ENCODE measurements at places on chromosomes 5 and 9. TPM values are rescaled to one million over a fixed set of nuclear protein-coding genes. Genes with fewer than 3 reads are reported as not detected.
A peak's percentile ranks its signal among the peaks of the same experiment; 100 is the strongest.

GRCh38 chr9:90720621-90721265, 78.1 kb upstream of the DIRAS2 start:
- no peak overlapping the region for H3K27ac ChIP-seq
- H3K36me3 ChIP-seq, result no peaks in the 10 kb centered on the region
- DNase-seq, result no peak
- no peaks in the 10 kb centered on the region for H3K4me1 ChIP-seq

GRCh38 chr5:120405923-120406322, 58.2 kb upstream of the PRR16 start:
- H3K36me3 ChIP-seq, result no peaks in the 10 kb centered on the region
- H3K27ac ChIP-seq, result peak overlapping the region; percentile 81
- H3K4me3 ChIP-seq, result no peak overlapping the region
- no peaks in the 10 kb centered on the region for H3K27me3 ChIP-seq
- peaks cover 22% of the 10 kb centered on the region for H3K4me1 ChIP-seq

DNA sequence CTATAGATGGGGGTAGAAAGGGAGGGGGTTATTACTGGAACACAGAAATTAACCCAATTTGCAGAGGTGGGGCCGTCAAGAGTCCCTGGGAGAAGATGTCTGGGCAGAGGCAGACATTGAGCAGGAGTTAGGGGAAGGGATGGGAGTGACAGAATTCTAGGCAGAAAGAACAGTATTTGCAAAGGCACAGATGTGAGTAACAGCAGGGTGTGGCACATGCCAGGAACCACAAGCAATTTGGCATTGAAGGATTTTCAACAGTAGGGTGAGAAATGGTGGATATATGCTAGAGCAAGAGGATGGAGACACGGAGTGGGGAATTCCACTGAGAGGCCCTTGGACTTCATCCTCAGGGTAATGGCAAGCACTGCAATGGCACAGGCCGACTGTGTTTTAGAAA, 71.6 kb upstream of the FRRS1L start:
- H3K4me3 ChIP-seq, result no peak overlapping the region
- H3K27ac ChIP-seq, result no peak overlapping the region
- H3K27me3 ChIP-seq, result no peaks in the 10 kb centered on the region
- 0 out of 2 replicates have a peak, but pooled peaks cover 3% of the 10 kb centered on the region for H3K4me1 ChIP-seq
- no peak for DNase-seq

DNA sequence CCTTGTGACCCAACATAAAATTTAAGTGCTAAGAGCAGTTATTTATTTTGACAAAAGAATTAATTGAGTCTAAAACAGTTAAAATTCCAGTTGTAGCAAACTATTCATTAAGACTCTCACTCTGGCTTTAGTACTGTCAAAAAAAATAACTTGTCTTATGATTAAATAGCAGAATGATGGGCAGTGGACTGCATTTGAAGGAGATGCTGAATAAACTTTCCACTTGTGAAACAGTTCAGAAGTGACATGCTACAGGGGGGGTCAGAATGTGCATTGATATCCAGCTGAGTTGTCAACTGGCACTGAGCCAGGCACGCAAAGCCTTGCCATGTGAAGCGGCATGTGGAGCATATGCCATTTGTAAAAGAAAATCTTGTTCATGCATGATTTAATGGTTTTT, 76.0 kb downstream of the FCHO2 start:
- H3K27me3 ChIP-seq, result no peaks in the 10 kb centered on the region
- H3K4me1 ChIP-seq, result peaks cover 20% of the 10 kb centered on the region
- peak; percentile 80 for DNase-seq
- no peak overlapping the region for H3K4me3 ChIP-seq

- H3K27ac ChIP-seq, result no peak within 1 kb of the TSS
- no peaks in the 10 kb centered on the region for H3K27me3 ChIP-seq
- H3K4me1 ChIP-seq, result no peaks in the 10 kb centered on the region
- no peak within 1 kb of the TSS for H3K4me3 ChIP-seq
These were observed at the start of gene PCDHB6 for GRCh38 chr5:141149812-141150211. PCDHB6 (plus strand) TSS chr5:141150057; CDS start chr5:141150258, 201 bp downstream.

GRCh38 chr5:121691478-121691877, 160.2 kb upstream of the FTMT start:
- no peaks in the 10 kb centered on the region for H3K27me3 ChIP-seq
- no peaks in the 10 kb centered on the region for H3K4me1 ChIP-seq
- no peak overlapping the region for H3K27ac ChIP-seq
- no peak overlapping the region for H3K4me3 ChIP-seq
- no peak for DNase-seq
- H3K36me3 ChIP-seq, result no peaks in the 10 kb centered on the region

- H3K4me3 ChIP-seq, result no peak overlapping the region
- H3K4me1 ChIP-seq, result peaks cover 19% of the 10 kb centered on the region
- H3K27me3 ChIP-seq, result no peaks in the 10 kb centered on the region
- no peak for DNase-seq
- peaks cover 13% of the 10 kb centered on the region for H3K36me3 ChIP-seq
- no peak overlapping the region for H3K27ac ChIP-seq
These were observed 173.7 kb downstream of the CPLANE1 start for GRCh38 chr5:37075399-37075950.

DNA sequence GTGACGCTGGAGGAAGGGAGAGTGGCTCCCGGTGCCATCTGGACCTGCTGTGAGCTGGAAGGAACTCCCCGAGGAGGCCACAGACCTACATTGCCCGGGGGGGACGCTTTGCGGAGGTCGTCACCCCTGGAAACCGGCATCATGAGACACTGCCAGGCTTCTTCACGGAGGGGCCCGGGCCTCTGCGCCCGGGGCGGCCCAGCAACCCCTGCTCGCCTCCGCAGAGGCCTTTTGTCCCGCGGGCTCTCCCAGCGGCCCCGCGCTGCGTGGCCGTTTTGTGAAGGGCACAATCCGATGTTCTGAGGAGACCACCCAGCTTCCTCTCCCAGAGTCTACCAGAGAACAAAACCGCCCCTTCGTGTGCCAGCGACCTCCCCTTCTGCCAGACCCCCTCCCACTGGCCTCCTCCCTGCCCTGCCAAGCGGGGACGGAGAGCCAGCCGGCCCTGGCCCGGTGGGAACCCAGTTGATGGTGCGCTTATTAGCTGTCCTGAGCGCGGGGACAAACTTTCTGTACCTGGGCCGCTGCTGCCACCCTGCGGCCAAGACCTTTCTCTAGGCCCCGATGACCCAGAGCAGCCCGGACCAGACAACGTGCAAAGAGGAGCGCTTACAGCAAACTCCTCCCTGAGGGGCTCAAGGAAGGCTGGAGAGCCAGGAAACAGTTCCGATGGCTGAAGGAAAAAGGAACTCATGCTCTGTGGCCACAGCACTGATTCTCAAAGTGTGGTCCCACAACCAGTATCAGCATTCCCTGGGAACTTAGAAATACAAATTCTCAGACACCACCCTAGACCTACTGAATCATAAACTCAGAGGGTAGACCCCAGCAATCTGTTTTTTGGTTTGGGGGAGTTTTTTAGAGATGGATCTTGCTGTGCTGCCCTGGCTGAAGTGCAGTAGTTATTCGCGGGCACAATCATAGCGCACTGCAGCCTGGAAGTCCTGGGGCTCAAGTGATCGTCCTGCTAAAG, 86.7 kb downstream of the SLC1A3 start:
- H3K27me3 ChIP-seq, result no peaks in the 10 kb centered on the region
- 0 out of 2 replicates have a peak, but pooled peaks cover 4% of the 10 kb centered on the region for H3K36me3 ChIP-seq
- peak overlapping the region; percentile 4 for H3K4me3 ChIP-seq
- DNase-seq, result peak; percentile 68
- no peak overlapping the region for H3K27ac ChIP-seq

GRCh38 chr5:34008802-34009201, 952 bp upstream of the AMACR start:
- peak overlapping the region; percentile 68 for H3K4me3 ChIP-seq
- no peaks in the 10 kb centered on the region for H3K36me3 ChIP-seq
- no peak for DNase-seq
- no peak overlapping the region for H3K27ac ChIP-seq

- H3K4me1 ChIP-seq, result peaks cover 22% of the 10 kb centered on the region
- no peak for DNase-seq
- no peak overlapping the region for H3K27ac ChIP-seq
- H3K4me3 ChIP-seq, result peak overlapping the region; percentile 94
- H3K36me3 ChIP-seq, result peaks cover 22% of the 10 kb centered on the region
These were observed 1.2 kb downstream of the B4GALT7 start for GRCh38 chr5:177601126-177601525.

DNA sequence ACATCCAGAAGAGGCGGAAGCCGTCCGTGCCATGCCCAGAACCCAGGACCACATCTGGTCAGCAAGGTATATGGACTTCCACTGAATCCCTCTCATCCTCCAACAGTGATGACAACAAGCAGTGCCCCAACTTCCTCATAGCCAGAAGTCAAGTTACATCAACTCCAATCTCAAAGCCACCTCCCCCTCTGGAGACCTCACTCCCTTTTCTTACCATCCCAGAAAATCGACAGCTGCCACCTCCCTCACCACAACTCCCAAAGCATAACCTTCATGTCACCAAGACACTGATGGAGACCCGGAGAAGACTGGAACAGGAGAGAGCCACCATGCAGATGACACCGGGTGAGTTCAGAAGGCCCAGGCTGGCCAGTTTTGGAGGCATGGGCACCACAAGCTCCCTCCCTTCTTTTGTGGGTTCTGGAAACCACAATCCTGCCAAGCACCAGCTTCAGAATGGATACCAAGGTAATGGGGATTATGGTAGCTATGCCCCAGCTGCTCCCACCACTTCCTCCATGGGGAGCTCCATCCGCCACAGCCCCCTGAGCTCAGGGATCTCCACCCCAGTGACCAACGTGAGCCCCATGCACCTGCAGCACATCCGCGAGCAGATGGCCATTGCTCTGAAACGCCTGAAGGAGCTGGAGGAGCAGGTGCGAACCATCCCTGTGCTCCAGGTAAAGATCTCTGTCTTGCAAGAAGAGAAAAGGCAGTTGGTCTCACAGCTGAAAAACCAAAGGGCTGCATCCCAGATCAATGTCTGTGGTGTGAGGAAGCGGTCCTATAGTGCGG, 130.3 kb upstream of the DMRT1 start:
- H3K4me3 ChIP-seq, result no peak overlapping the region
- H3K4me1 ChIP-seq, result peaks cover 10% of the 10 kb centered on the region
- H3K36me3 ChIP-seq, result peaks cover 9% of the 10 kb centered on the region

DNA sequence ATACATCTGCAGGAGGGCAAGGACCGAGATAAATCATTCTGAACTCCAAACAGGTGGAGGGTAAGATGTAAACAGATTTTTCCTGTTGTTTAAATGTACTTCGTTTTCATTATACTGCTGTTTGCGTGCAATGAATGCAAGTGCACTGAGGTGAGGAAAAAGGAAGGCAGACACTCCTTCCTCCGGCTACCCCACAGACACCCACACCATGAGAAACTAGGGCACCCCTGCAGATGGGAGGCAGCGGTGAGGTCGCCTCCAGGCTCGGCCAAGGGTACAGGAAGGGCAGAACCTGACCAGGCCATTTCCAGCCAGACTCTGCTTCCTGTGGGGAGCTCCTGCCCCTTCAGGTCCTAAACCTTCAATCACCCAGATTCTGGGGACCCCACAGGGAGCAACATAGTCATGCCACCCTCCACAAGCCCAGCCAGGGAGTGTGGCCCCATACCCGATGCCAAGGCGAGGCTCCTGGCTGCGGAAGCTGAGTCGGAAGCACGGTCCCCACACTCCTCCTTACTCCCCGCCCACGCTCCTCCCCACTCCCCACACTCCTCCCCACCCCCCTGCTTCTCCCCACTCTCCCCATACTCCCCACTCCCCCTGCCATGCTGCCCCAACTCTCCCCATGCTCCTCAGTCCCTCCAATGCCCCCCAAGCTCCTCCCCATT, 37.1 kb downstream of the VAV2 start:
- H3K27ac ChIP-seq, result no peak overlapping the region
- no peaks in the 10 kb centered on the region for H3K27me3 ChIP-seq
- no peak for DNase-seq
- no peak overlapping the region for H3K4me3 ChIP-seq
- H3K36me3 ChIP-seq, result peaks cover 30% of the 10 kb centered on the region
- peaks cover 54% of the 10 kb centered on the region for H3K4me1 ChIP-seq

- H3K4me3 ChIP-seq, result no peak overlapping the region
- H3K27ac ChIP-seq, result no peak overlapping the region
- no peaks in the 10 kb centered on the region for H3K27me3 ChIP-seq
- no peaks in the 10 kb centered on the region for H3K4me1 ChIP-seq
These were observed 121.5 kb downstream of the RMI1 start for GRCh38 chr9:84101964-84102632.

GRCh38 chr5:168467755-168468330, 18.4 kb upstream of the RARS1 start:
- no peak overlapping the region for H3K4me3 ChIP-seq
- H3K4me1 ChIP-seq, result peaks cover 39% of the 10 kb centered on the region
- H3K27ac ChIP-seq, result no peak overlapping the region
- H3K27me3 ChIP-seq, result no peaks in the 10 kb centered on the region
- no peak for DNase-seq

- H3K4me3 ChIP-seq, result no peak overlapping the region
- no peaks in the 10 kb centered on the region for H3K36me3 ChIP-seq
- H3K27me3 ChIP-seq, result no peaks in the 10 kb centered on the region
- no peak for DNase-seq
- H3K4me1 ChIP-seq, result peaks cover 33% of the 10 kb centered on the region
- no peak overlapping the region for H3K27ac ChIP-seq
These were observed 13.9 kb upstream of the COL5A1 start for GRCh38 chr9:134627417-134628353.

- H3K4me3 ChIP-seq, result no peak overlapping the region
- H3K36me3 ChIP-seq, result no peaks in the 10 kb centered on the region
- H3K27me3 ChIP-seq, result no peaks in the 10 kb centered on the region
- H3K27ac ChIP-seq, result no peak overlapping the region
- H3K4me1 ChIP-seq, result no peaks in the 10 kb centered on the region
These were observed 185.1 kb downstream of the SMARCA2 start for GRCh38 chr9:2199999-2200796.

DNA sequence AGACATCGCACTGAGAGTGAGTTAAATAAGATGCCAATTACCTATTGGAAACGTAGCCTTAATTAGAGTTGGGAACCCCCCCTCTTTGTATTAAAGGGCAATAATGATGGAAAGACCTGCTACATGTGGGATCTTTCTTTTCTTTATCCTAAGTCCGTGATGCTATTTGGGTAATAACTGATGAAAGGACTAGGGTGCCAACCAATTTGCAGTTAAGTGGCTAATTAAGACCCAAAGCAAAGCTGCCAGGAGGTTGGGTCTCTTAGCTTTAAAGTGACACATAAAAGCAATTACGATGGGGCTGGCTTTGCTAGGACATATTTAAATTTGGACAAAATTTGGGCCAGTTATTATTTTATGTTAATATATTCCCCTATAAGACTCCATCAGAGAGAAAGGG, 728.8 kb downstream of the NR2F1-AS1 start:
- no peak overlapping the region for H3K4me3 ChIP-seq
- no peaks in the 10 kb centered on the region for H3K4me1 ChIP-seq
- no peaks in the 10 kb centered on the region for H3K36me3 ChIP-seq
- DNase-seq, result no peak

GRCh38 chr5:1931604-1932231, 49.0 kb upstream of the IRX4 start:
- no peak for DNase-seq
- no peaks in the 10 kb centered on the region for H3K4me1 ChIP-seq
- no peaks in the 10 kb centered on the region for H3K36me3 ChIP-seq

GRCh38 chr5:118937393-118938061, 50.8 kb downstream of the DTWD2 start:
- H3K27me3 ChIP-seq, result no peaks in the 10 kb centered on the region
- DNase-seq, result no peak
- no peak overlapping the region for H3K4me3 ChIP-seq

PCDHGB7 gene
- total RNA-seq, result 2.6 TPM

KCNV2 gene
- total RNA-seq, result not detected

WNT8A gene
- total RNA-seq, result not detected

CDX1 gene
- total RNA-seq, result 1.8 TPM

SLC25A2 gene
- 0.11 TPM for total RNA-seq

ACTBL2 gene
- not detected for total RNA-seq

FCN2 gene
- not detected for total RNA-seq

AKNA gene
- 4.8 TPM for total RNA-seq

FBP2 gene
- not detected for total RNA-seq

TTC39B gene
- total RNA-seq, result 5.9 TPM

ATP6V0E1 gene
- 286 TPM for total RNA-seq
